Common myeloid progenitor, CD34-positive (primary cell): ENCODE measurements at places on chromosomes 1 and 21.

DNA sequence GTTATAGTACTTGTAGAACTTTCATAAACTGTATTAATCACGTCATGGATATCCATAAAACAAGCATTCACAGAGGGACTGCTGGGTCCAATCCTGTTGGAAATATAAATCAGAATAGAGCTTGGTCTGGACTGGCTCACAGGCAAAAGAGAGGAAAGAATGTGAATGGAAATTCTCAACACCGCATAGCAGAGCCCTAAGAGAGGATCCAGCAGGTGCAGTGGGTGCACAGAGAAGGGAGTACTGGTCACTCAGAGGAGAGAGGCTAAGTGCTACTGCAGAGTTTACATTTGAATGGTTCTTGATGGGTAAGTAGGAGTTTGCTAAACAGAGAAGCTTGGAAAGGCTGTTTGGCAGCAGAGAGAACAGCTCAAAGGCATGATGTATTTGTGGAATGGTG lies 231.7 kb downstream of the PAPPA2 start:
- DNase-seq: no peak

DNA sequence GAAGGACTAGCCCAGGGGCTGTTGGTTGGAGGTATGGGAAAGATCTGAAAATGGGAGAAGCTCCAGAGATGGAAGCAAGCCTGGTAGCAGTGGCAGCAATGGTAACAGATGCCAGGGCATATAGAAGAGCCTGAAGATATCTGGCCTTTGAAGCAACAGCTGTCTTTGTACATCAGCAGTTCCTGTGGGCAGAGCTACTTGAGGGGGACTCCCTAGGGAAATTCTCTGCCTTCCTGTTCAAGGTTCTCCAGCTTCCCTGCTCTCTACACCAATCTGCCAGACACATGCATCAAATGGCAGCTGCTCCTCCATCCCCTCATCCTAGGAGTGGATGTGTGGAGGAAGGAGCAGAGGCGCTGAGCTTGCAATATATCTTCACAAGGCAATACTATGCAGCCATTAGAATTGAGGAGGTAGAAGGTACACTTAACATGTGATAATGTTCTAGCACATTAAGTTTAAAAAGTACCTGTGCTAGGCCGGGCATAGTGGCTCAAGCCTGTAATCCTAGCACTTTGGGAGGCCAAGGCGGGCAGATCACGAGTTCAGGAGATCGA lies 2.2 kb downstream of the TMEM35B start:
- DNase-seq: peak; percentile 13

DNA sequence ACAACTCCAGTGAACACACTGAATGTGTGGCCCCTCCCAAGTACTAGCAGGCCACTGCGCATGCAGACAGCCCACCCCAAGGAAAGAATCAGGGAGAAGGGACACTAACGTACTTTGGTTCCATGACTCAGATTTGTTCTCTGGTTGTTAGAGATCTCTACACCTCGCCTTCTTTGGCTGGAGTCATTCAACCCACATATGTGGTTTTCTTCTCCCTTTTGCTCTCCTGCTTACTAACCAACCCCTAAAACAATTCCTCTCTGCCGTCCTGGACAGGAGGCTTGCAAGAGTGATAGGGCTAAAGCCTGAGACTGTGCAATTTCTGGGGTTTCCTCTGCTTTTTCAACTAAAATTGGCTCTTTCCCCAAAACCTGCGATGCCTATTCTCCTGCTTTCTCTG lies 5.7 kb upstream of the CD48 start:
- no peak for DNase-seq

DNA sequence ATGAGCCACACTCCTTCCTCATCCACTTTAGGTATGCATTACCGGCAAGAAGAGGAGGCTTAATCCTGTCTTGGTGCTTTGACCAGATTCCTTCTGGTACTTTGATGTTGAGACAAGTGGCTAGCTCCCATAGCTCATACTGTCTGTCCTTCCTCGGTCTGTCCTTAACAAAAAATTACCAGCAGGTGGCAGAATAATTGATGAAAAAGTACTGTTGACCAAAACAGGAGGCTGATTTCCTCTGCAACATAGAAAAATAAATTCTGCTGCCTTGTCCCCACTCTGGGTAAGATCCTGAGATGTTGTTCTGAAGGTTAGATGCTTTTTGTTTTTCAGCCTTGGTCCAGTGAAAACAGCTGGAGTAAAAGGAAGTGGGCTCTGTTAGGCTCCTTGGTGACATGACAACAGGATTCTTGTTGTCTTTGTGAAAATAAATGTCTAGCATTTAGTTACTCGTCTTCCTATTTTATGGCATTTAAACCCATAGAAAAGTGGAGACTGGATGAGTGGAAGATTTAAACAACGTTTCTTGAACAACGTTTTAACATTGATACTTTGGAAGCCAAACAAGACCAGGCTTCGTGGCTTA lies 11.2 kb upstream of the HJV start:
- DNase-seq: peak; percentile 56

GRCh38 chr1:111825217-111825616 lies 69.5 kb downstream of the DDX20 start:
- DNase-seq: no peak

- DNase-seq: peak; percentile 89
Observed at GRCh38 chr1:16677552-16678431, 11.0 kb upstream of the RNU1-3 start.

- DNase-seq: no peak
Observed at GRCh38 chr1:27399251-27400025, 7.0 kb downstream of the GPR3 start.

DNA sequence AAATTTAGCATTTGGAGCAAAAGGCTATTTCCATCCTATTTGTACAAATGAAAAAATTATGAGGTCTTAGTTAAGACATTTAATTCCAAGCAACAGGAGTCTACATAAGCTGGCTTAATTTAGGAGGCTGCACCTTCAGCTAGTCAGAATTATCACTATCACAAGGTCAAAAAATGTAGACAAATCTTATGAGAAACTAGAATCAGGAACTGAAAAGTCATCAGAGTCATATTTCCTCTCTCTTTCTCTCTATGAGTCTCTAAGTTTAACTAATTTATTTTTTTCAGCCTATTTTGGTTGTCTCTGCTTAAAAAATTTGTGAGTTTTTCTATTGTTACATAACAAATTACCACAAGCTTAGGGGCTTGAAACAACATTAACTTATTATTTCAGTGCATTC lies 807.1 kb upstream of the PRMT6 start:
- no peak for DNase-seq
